OCI-M1 (cell line): ENCODE measurements at places on chromosomes 16 and 17.

- no peak for DNase-seq
These were observed 167.0 kb downstream of the ENGASE start for GRCh38 chr17:79241616-79242015.

DNA sequence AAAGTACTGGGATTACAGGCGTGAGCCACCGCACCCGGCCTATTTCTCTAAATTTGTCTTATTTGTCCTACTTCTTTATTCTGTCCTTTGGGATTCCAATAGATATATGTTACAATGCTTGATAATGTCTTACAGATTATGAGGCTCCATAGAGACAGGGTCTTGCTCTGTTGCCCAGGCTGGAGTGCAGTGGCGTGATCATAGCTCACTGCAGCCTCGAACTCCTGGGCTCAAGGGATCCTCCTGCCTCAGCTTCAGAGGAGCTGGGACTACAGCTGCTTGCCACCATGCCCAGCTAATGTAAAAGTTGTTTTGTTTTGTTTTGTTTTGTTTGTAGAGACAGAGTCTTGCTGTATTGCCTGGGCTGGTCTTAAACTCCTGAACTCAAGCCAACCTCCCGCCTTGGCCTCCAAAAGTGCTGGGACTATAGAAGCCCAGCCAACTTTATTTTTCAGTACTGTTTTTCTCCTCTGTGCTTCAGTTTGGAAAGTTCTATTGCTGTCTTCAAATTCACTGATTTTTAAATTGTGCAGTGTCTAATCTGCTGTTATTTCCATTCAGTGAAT is 10.3 kb downstream of the ANKRD13B start:
- no peak for DNase-seq

DNA sequence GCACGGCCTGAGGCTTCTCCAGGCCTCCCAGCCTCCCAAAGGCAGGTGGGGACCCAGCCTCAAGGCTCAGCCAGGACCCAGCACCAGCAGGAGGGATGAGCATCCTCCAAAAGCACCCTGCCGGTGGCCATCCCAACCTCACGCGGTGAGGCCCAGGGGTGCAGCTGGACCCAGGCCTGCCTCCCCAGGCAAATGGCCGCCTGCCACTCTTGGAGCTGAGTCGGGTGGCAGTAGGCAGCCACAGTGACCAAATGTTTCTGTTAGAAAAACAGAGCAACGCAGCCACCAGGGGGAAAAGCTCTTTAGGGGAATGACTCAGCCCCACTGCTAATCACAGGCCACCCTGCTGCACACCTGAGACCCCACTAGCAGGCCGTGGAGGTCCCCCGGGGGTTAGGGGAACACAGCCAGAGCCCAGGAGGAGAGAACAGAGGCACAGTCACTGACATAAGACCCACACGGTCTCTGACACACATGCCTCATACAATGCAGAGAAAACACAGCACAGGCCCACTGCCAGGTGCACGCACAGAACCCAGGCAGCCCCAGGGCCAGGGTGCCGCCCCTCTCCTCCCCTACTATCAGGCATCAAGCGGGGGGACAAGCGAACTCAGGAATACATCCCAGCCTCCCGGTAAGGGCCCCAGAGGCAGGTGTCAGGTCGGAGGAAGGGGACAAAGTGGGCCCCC is 12.4 kb downstream of the BCAR1 start:
- DNase-seq = no peak

DNA sequence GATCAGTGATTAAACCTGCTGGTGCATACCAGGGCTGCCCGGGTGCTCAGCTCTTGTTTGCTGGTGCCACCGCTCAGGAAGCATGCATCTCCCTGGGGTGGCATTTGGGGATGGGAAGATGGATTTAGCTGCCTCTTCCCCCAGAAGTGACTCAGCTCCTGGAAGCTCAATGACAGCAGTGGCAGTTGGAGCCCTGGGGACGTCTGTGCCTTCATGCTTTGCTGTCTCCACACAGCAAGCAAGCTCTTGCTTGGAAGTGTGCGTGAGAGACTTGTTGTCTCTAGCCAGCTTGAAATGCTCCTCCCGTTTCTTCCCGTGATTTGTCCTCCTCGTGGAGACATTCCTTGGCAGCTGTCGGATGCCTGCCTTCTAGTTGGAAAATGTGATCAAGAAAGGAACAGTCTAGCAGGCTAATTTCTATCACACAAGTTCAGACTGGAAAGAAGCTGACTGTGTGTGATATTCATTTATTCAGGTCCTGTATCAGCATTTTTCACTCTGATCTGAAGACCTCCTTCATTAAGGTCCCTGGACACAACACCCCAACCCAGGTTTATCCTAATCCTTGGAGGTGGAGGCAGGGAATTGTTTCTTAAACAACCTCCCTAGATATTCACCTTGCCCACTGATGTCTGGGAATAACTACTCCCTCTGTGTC is 73.0 kb downstream of the BMERB1 start:
- DNase-seq = no peak

- DNase-seq = no peak
These were observed 522 bp upstream of the GLG1 start for GRCh38 chr16:74607310-74607961.

DNA sequence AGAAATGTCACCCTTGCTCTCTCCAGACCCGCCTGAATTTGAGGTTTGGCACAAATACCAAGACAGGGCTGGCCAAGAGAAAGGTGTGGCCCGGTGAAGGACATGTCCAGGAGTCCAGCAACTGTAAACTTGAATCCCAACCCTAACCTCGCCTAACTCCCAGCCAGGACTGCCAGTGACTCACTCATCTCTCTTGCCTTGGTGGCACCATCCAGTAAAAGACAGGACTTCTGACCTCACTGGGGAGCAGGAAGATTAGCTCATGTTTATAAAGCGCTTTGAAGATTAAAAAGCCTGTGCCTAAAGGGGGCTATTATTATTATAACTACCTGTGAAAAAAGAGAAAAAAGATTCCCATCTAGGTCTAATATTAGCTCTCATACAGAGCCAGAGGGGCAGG is 335.3 kb downstream of the SOX9 start:
- DNase-seq = no peak

- DNase-seq = no peak
These were observed 15.9 kb upstream of the CBX2 start for GRCh38 chr17:79761894-79762589.

DNA sequence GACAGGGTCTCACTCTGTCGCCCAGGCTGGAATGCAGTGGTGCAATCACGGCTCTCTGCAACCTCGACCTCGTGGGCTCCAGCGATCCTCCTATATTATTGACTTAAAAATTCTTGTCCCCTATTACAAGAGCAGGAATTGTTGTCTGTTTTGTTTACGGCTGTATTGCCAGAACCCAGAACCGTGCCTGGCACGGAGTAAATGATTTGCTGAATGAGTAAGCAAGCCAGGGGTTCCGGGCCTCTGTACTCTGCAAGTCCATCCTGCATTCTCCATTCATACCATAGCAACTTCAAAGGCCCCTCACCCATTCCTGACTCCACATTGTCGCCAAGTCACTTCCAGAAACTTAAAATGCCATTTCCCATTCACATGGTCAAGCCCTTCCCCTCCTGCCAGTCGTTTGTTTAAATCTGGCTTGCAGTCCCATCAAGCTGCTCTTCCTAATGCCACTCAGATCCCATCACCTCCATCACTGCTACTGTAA is 6.9 kb downstream of the ADCY9 start:
- no peak for DNase-seq

DNA sequence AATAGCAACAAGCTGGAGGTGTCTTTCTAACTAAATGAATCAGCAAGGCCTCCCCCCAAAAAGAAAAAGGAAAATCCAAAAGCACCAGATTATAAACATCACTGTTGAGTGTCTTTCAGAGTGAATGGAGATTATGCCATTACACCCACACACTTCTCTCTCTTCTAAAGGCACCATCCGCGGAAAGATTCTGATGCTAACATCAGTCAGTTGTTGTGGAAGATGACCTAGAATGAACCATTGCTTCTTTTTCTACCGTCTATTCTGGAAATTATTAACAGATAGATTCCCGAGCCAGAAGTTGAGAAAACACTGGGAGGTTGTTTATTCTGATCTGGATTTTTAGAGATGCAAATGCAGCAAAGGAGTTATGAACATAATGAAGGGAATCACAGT is 60.9 kb upstream of the FAM20A start:
- no peak for DNase-seq
